ENCODE measurements at places on chromosomes 1 and 21.

- no peak for ATAC-seq
Measured at GRCh38 chr1:91057784-91058183, 35.9 kb upstream of the ZNF644 start.

- no peak for ATAC-seq
Measured at GRCh38 chr1:70084314-70084915, 121.0 kb downstream of the LRRC40 start.

- ATAC-seq, result no peak
Measured at GRCh38 chr1:11156963-11157362, 32.2 kb upstream of the ANGPTL7 start.

GRCh38 chr1:178607718-178608408 lies 95.0 kb downstream of the TEX35 start:
- ATAC-seq, result peak; percentile 80

DNA sequence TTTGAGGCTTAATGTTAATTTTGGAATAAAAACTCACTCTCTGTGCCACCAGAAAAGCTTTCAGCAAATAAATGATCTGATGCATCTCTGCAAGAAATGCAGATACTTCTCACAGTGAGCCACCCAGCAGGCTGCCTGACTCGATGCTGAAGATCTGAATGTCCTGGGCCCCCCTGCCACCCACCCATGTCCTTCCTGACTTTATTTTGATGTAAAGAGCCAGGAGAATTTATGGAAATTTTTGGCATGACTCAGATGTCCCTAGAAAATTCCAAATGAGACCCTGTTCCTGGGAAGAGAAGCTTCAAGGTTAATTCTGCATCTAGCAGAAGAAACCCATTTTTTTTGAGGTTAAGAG lies 62.8 kb upstream of the COA6 start:
- no peak for ATAC-seq

DNA sequence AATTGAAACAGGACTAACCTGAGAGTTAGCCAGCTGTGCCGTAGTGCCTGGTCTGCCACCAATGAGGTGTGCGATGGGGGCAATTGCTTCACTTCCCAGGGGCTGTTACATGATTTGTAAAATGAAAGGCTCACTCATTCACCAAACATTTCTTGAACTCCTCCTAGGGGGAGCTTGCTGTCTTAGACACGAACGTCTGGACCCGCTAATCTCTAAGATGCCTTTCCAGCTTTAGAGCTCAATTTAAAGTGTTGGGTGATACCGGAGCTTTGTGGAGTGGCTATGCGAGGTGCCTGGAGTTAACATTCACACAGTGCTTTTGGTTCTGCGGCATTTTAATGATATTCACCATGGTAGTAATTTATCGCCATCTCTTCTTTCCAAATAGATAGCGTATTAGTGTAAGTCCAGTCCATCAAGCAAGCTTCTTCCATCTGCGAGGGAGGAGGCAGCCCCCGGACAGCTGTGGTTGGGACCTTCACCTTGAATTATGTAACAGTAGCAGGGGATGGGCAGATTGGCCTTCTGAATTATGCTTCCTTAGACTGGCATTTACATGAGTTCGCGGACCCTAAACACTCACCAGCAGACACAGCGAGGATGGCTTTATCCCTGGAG lies 179.9 kb downstream of the ADSS2 start:
- ATAC-seq, result no peak

All from stimulated activated memory B cell treated with anti-CD40 and anti-IgM and Interleukin-4, amounts not matched to agents 10 μg/mL and 1 μg/mL and 100 μg/mL, for 72 hours (primary cell).